ENCODE measurements at places on chromosomes 2 and 18. TPM values are rescaled to one million over a fixed set of nuclear protein-coding genes. Genes with fewer than 3 reads are reported as not detected.

DNA sequence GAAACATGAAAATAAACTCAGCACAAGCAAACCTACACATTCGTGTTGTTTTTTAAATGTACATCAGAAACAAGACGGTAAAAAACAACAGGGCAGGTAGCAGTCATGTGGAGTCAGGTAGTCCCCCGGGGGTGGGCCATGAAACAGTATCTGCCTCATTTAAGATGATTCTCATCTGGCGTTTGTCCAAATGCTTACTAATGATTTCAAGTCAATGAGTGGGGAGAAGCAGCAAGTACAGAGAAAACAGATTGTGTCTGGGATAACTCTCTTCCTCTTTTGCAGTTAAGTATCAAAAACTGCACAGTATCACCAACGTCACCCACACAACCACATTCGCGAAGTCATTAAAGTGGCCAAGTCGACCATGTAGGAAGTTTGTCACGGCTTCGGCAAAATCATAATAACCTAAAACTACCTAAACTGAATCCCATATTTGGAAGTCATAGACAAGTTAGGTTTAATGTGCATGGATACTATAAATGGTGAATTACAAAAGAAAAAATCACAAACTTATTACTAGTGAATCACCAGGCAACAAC, 1.3 kb downstream of the LAPTM4A start:
- no peaks in the 10 kb centered on the region for H3K27me3 ChIP-seq

DNA sequence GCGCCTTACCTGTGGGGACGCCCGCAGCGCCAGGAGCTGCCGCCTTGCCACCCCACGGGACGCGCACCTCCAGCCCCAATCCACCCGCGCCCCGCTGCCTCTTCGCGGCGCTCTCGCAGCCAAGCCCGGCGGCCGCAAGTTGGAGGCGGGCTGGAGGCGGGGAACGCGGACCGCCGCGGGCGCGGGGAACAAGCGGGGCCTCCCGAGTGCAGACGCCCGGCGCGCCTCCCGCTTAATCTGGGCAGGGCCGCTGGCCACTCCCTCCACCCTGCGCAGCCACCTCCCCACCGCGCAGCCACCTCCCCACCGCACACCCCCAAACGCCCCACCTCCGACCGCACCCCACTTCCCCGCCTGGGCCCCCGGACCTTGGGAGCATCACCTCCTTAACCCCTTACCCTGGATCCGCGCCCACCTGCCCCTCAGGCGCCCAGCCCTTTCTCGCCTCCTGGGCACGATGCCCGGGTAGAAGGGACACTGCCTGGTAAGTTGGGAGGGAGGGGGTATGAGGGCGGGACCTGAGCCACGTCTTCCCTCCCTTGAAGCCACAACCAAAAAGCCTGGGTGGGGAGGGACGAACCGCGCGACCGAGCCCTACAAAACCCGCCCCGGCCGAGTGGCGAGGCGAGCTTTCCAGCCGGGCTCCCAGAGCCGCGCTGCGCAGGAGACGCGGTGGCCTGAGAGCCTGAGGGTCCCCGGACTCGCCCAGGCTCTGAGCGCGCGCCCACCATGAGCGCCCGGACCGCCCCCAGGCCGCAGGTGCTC, at the start of the genes COL4A3 and COL4A4:
Gene COL4A3, plus strand, starts transcription at position 627 of the 765 bp plus-strand sequence. Its CDS starts 103 bp downstream, at position 730.
Gene COL4A4, minus strand, starts transcription at position 208 of the 765 bp plus-strand sequence. CDS start 16,722 bp downstream, outside the sequence.
- H3K4me3 ChIP-seq, result peak within 1 kb of the TSS; percentile 82
- no peak within 1 kb of the TSS for H3K27ac ChIP-seq
- DNase-seq, result no peak
- H3K4me1 ChIP-seq, result peaks cover 3% of the 10 kb centered on the region
- H3K36me3 ChIP-seq, result no peaks in the 10 kb centered on the region

DNA sequence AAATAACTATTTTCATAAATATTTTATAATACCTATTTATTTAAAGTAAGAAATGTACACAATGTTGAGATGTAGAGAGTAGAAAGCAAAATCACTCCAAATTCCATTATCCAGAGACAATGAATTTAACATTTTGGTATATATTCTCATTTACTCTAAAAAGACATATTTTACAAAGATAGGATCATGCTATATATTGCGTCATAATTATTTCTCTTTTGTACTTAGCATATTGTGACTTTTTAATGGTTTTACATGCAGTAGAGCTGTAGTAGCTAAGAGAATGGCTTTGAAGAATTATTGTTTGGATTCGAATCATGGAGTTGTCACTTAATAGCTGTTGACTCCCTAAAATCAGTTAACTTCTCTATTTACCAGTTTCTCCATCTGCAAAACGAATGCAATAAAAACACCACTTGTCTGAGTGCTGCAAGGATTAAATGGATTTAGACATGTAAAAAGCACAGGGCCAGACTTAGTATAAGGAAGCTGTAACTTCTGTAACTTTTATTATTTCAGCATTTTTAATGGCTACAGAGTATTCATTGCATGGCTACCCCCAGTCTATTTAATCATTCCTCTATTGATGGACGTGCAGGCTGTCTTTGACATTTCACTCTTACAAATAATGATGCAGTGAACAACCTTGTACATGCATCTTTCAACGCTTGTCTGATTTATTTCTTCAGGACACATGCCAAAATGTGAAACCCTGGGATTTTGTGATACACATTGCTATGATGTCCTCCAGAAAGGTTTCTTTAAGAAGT, 33.2 kb downstream of the KCNS3 start:
- H3K4me1 ChIP-seq, result no peaks in the 10 kb centered on the region
- DNase-seq, result no peak
- H3K27ac ChIP-seq, result no peak overlapping the region
- H3K27me3 ChIP-seq, result peaks cover 18% of the 10 kb centered on the region
- no peak overlapping the region for H3K4me3 ChIP-seq

The CD226 gene
- total RNA-seq, result 0.92 TPM

The UGT1A10 gene
- total RNA-seq, result not detected

- no peak for DNase-seq
- H3K4me3 ChIP-seq, result no peak overlapping the region
- H3K27ac ChIP-seq, result no peak overlapping the region
- no peaks in the 10 kb centered on the region for H3K36me3 ChIP-seq
- peaks cover 3% of the 10 kb centered on the region for H3K27me3 ChIP-seq
- H3K4me1 ChIP-seq, result peaks cover 10% of the 10 kb centered on the region
Measured at GRCh38 chr2:144364944-144365738, 154.8 kb downstream of the ZEB2 start.

- DNase-seq, result no peak
- H3K27ac ChIP-seq, result no peak overlapping the region
- H3K4me3 ChIP-seq, result no peak overlapping the region
- H3K27me3 ChIP-seq, result peaks cover 42% of the 10 kb centered on the region
- H3K36me3 ChIP-seq, result no peaks in the 10 kb centered on the region
Measured at GRCh38 chr18:23135550-23136325, 453 bp downstream of the CABLES1 start.

All from type B pancreatic cell (in vitro differentiated cells).